Gastroesophageal sphincter (tissue), 4 donors: ENCODE measurements at places on chromosomes 13 and 19. TPM values are rescaled to one million over a fixed set of nuclear protein-coding genes. Genes with fewer than 3 reads are reported as not detected.

Gene ACP5
- total RNA-seq = 4.4 TPM

Gene CEACAM21
- total RNA-seq = not detected

Gene NAXD
- 37.0 TPM for total RNA-seq

Gene CEACAM7
- total RNA-seq = not detected

Gene C1QTNF9B
- total RNA-seq = 0.37 TPM
